Kidney epithelial cell (primary cell): ENCODE measurements at places on chromosomes 2 and 18.
A peak's percentile ranks its signal among the peaks of the same experiment; 100 is the strongest.

- DNase-seq: no peak
Observed at GRCh38 chr2:191048073-191048472, 34.1 kb upstream of the STAT1 start.

- no peak for DNase-seq
Observed at GRCh38 chr2:204946892-204947291, 401.6 kb downstream of the PARD3B start.

- DNase-seq: no peak
Observed at GRCh38 chr2:224982910-224983711, 59.2 kb downstream of the DOCK10 start.

- DNase-seq: no peak
Observed at GRCh38 chr2:122753336-122753735, 997.9 kb downstream of the TSN start.

GRCh38 chr2:121902616-121903015 is 147.2 kb downstream of the TSN start:
- no peak for DNase-seq

DNA sequence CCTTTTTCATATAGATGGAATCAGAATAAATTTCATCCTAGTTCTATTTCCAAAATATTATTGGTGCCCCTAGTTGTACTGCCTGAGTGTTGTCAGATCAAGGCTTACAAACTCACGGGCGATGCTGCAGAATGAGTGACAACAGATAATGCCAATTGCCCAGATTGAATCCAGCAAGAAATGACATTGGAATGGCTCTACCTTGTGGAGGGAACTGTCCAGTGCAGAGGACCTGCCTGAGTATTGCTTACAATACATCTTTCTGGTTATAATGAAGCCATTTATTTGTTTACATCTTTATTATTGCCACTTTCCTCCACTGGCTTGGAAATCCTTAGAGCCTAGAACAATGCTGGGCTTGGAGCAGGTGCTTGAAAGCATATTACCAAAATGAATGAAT is 7.8 kb upstream of the IL1R2 start:
- no peak for DNase-seq

DNA sequence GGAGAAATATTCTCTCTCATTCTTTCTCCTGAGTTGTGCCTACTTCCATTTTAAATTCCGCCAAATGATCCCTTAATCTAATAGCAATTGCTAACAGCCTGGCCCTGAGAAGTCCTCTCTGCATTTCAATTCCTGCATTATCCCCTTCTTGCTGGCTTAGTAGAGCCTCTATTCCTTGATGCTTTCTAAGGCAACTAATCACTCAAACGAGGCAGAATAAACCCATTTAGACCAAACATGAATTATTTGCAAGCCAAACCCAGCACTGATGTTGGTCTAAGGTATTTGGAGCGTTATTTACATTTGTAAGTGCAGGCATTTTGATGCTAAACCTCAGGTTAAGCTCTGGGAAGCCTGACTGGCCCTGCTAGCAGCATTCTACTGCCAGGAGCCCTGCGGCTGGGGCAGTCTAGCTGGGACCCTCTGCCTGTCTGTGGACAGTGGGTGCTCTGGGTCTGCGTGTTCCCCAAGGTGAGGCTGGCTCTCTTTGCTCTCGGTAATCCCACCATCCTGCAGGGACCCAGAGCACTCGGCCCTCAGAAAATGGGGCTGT is 173.1 kb upstream of the HS6ST1 start:
- no peak for DNase-seq

- no peak for DNase-seq
Observed at GRCh38 chr2:43305012-43305411, 78.6 kb upstream of the ZFP36L2 start.

DNA sequence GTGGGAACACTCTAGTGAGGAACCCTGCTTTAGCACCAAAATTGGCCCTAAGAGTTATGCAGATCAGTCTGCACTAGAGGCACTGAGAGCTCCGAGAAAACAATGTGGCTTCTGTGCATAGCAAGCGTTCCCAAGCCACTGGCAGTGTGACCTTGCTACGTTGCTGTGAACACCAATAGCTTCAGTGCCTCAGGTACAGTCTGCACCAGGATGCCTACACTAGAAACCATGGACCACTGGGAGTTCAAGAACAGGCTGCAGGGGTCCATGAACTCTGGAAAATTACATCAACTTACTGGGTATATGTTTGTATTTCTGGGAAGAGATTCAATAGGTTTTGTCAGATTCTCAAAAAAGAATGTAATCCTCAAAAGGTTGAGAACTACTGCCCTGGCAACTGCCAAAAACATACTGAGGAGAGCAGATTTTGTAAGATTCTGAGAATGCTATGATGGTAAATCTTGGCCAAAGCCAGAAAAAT is 18.3 kb upstream of the SP3 start:
- DNase-seq: no peak

DNA sequence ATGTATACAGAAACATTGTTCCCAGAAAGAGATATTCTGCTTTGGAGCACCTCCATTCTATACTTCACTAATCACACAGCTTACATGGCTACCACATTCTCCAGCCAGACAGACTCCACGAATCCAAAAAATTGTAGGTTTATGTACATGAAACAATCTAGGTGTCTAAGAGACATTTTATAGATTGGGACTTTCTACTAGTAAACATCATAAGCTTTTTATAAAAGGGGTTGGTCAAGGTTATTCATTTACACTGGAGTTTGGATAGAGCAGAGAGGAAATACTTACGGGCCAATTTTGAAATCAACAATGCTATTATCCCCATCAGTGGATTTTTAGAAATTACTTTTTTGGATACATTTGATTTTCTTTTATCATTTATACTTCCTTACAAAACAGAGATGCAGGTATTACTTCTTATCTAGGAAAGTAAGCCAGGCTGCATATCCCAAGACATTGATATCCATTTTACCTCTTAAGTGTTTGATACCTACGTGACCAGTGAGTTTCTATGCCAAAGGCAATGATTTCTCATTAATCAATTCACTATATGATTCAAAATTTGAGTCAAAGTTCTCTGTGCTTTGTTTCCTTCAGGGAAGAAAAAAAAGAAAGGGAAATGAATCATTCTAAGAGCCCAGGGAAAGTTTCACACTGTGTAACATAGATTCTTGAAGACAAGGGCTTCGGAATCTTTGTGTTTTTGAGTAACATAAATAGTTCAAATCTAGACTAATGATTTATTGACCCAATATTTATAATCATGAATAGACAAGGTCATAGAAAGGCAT is 140.5 kb downstream of the PTH2R start:
- no peak for DNase-seq

DNA sequence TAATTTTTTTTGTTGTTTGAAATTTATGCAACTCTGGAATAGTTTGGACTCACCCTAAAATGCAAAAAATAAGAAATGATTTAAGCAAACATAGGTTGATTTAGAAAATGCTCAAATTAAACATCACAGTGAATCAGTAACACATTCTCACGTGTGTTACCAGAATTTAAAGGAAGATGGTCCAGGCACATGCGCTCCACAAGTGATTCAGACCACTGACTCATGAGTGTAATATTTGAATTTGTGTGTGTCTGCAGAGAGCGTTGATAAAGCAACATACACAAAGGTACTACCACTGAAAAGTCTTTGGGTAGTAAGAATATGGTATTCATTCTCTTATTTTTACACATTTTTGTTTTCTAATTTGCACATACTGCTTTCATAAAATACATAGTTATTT is 7.9 kb downstream of the SS18 start:
- no peak for DNase-seq

DNA sequence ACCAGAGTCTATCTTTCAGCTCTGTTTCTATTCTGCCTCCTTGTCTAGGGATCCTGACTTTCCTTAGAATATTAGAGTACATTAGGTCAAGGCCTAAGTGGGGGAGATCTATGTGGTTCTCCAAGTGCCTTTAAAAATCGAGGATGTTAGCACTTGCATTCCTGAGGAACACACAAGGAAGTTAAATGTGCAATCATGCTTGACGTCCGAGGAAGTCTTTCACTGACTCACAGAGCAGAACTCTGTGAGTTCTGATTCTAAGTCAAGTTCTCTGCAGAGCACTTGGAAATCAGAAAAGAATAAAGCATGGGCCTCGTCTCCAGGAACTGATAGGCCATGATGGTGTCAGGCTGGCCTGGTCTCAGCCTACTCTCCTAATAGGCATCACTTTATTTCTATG is 17.2 kb downstream of the FHOD3 start:
- DNase-seq: peak; percentile 98

DNA sequence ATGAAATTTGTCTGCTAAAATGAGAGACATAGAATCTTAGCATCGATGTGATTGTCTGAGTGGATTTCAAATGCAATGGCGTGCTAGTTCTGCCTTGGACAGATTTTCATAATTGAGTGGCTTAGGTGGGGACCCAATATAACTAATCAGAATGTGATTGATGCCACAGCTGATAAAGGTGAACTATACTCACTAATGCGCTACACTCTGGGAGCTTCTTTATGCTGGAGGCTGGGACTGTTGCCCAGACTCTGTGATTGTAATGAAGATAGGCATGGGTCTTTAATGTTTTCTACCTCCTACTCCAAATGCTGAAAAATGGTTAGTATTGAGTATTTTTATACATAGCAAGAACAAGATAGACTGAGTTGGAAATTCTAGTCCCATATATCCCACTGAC is 339.5 kb upstream of the SLC39A10 start:
- DNase-seq: no peak

- no peak for DNase-seq
Observed at GRCh38 chr18:67496469-67496868, 20.1 kb downstream of the DSEL start.

- DNase-seq: no peak
Observed at GRCh38 chr18:62377131-62377807, 52.2 kb downstream of the TNFRSF11A start.

GRCh38 chr2:101983486-101983885 is 8.3 kb upstream of the IL1R2 start:
- peak; percentile 90 for DNase-seq

DNA sequence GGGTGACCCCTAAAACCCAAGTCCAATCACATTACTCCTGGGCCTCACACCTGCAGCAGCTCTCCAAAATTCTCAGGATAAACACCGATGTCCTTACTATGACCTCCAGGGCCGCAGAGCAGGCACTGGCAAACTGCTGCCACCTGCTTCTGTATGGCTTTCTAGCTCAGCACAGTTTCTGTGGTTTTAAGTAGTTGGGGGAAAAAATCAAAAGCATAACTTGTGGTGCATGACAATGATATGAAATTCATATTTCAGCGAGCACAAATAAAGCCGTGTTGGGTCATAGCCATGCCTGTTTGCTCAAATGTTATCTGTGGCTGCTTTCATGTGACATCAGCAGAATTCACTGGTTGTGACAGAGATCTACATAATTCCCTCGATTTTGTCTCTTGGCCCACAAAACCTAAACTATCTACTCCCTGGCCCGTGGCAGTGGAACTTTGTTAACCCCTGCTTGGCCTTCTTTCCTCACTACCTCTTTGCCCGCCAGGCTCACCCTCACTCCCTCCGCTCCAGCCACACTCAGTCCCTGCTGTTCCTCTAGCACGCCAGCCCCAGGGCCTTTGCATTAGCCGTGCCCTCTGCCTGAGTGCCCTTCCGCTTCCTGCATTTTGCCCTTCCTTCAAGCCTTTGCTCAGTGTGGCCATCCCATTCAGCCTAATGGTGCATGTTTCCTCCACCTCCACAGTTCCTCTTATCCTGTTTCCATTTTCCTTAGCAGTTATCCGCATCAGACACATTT is 108.3 kb downstream of the AGAP1 start:
- no peak for DNase-seq

- DNase-seq: no peak
Observed at GRCh38 chr18:76437910-76438309, 57.1 kb downstream of the ZNF516 start.

- DNase-seq: no peak
Observed at GRCh38 chr2:37037771-37038170, 46.4 kb downstream of the HEATR5B start.

- no peak for DNase-seq
Observed at GRCh38 chr2:19829672-19830071, 72.1 kb downstream of the TTC32 start.

- DNase-seq: no peak
Observed at GRCh38 chr18:10145546-10145945, 231.7 kb downstream of the VAPA start.

DNA sequence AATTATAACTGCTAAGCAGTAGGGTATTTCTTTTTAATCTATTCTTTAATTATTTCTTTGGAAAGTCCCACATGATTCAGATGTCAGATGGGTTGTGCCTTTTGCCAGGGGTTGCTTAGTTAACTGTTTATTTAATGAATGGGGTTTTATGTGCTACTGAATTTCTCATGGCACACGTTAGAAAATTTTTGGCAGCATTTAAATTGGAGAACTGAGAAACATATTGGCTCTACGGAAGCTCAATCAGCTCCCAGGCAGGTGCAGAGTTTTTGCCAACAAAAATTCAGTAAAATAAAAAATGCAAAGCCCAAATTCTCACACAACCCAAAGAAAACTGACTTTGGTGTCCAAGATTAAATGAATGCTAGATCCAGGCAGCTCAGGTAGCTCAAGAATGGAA is 467.2 kb downstream of the NRXN1 start:
- DNase-seq: no peak

DNA sequence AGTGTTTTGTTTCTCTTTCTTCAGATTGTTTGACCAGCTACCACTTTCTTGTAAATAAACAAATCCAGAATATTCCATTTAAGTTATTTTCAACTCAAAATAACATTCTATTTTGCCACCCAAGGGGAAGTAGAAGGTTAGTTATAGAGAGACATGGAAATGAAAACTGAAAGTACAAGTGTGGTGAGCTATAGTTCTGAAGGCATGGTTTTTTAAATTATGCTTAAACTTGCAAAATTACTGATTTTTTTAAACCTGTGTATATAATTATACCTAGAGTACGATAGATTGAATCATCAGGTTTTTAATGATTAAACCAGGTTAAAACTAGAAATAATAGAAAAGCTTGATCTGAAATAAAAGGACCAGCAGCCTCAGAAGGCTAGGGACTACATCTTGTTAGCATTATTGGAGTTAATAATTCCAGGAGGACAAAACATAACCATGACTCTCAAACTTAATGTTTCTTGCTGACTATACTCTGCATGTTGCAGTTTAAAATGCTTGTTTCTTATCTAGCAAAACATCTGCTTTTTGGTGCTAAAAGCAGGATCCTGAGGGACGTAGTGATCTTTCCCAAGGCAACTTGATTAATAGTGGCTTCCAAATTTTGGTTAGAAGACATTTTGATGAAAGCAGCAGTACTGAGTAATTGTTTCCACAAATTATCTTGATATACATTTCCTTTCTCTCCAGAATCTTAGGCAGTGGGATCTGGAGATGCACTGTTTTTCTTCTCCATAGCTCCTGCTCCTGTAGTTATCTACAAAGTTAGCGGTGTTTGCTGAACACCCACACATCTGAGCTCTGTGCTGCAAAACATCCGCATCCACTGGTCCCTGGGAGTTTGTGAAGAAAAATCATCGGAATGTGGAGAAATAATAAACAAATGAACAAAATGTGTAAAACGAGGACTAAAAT is 327.2 kb upstream of the PKDCC start:
- DNase-seq: no peak

- peak; percentile 14 for DNase-seq
Observed at GRCh38 chr2:214103276-214104001, 307.4 kb upstream of the VWC2L start.
